ENCODE measurements at places on chromosomes 6 and 20.

DNA sequence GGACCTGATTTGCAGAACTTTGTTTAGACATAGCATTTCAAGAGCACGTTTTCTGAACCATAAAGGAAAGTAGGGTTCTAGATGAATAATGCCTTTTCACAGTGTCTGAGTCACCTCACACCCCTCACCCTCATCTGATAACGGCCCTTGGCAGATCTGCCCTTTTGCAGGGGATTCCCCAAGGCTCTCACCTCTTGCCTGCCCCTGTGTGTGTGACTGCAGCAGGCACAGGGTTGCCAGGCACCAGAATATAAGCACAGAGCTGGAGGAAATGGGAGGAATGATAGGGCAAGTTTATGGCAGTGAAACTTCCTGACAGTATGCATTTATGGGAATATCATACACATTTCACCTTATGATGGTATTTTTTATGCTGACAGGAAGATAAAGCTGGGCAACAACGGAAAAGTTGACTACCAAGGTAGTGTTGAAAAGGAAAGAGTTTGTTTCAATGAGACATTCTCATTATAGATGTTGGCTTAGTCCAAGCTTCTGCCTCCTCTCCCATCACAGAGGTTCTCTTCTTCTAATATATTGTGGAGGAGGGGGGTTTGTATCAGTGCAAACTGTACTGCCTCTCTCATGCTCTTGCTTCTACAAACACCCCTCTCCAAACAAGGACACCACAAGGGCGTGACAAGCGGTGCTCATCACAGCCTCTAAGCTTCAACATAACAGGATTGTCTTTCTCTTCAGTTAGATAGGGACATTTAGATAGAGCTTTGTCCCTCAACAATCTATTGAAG is 101.5 kb upstream of the BACH2 start:
- DNase-seq = no peak

DNA sequence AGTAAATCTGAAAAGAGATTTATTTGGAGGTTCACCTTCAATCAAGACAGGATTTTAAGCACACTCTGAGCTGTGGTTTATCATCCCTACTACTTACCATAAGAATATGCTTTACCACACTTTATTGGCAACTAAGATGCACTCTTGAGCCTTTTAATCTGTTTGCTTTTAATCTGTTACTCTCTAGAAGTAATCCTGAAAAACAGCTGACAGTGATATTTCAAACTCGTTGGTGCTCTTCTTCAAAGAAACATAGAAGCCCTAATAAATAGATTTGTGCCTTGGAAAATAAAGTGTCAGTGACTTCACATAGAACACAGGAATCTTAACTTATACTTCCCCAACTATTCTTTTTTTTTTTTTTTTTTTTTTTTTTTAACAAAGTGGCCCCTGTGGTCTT is 102.9 kb downstream of the HIVEP1 start:
- DNase-seq = no peak

GRCh38 chr6:5855787-5856470 is 150.8 kb downstream of the NRN1 start:
- no peak for DNase-seq

- no peak for DNase-seq
These were observed 10.1 kb downstream of the ANGPT4 start for GRCh38 chr20:906001-906520.

DNA sequence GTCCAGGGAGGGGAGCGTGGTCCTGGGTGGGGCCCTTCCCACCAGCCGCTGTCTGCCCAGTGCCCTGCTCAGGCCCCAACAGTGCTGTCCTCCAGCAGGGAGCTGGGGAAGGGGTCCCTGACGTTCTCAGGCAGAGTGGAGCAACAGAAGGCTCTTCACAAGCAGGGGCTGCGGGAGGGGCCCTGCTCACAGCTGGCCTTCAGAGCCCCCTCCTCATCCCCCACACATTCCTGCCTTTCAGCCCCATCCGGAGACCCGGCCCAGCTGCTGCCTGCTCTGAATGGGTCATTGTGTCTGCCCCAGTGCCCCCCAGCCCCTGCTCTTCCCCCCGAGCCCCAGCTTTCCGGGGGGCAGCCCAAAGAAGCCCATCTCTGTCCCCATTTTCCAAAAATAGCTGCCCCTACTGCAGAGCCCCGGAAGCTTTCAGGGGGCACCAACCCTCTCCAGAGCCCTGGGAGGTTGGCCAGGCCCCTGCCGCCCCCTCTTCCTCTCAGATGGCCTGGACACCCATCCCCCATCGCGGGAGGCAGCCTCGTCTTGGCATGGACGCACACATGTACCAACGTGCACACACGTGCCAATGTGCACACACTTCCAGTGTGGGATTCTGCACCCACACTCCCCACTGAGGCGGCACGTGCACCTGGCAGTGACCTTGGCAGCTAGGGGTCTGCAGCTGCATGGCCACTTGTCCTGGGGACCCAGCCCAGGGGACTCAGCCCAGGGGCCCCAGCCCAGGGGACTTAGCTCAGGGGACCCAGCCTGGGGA is 3.7 kb downstream of the COL20A1 start:
- no peak for DNase-seq

DNA sequence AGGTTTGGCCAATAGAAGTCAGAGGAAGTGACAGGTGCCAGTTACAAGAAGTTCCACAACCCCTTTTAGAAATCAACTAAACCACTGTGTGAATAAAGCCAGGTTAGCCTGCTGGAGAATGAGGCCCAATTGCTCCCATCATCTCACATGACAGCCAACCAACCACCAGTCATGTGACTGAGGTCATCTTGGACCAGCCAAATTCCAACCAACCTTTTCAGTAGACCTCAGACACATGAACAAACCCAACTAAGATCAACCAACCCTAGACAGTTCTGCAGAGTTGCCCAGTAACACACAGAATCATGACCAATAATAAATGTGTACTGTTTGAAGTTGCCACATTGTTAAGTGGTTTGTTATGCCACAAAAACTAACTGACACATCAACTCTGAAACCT is 44.6 kb upstream of the GGTLC1 start:
- DNase-seq = no peak

DNA sequence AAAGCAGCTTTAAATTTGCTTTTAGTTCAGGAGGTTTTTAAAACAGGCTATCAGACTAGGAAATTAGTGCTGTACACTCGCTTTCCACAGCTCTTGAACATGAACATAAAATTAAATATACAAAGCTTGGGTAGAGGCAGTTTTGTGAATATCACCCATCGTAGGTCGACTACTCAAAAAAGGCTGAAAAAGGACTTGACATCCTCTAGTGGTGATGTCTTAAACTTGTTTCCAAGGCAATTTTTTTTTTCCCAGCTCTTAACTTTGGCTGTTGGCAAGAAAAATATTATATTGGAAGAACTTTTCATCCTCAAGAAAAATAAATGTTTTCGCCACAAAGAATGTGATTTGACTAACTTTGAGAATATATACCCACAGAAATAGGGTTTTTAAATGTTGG is 2.9 kb downstream of the MAP7 start:
- DNase-seq = no peak

- no peak for DNase-seq
These were observed 55.1 kb upstream of the B3GAT2 start for GRCh38 chr6:71011871-71012371.

DNA sequence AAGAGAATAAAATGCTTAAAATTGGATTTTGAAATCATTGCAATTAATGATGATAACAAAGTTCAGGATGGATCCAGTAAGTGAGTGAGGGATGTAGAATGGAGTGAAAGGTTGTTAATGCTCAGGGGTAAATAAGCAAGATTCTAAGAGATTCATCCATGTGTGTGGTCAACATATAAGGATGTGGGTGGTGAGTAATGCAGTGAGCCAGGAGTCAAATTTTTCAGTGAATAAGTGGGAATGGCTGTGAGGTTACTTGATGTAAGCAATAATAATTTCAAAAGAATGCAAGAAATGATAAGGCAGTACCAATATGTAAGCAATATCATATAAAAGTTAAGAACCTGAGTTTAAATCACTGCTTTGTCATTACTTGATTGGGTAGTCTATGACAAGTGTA is 207.5 kb upstream of the ADGRB3 start:
- no peak for DNase-seq

- peak; percentile 82 for DNase-seq
These were observed 39.8 kb downstream of the SRSF3 start for GRCh38 chr6:36633915-36634314.

DNA sequence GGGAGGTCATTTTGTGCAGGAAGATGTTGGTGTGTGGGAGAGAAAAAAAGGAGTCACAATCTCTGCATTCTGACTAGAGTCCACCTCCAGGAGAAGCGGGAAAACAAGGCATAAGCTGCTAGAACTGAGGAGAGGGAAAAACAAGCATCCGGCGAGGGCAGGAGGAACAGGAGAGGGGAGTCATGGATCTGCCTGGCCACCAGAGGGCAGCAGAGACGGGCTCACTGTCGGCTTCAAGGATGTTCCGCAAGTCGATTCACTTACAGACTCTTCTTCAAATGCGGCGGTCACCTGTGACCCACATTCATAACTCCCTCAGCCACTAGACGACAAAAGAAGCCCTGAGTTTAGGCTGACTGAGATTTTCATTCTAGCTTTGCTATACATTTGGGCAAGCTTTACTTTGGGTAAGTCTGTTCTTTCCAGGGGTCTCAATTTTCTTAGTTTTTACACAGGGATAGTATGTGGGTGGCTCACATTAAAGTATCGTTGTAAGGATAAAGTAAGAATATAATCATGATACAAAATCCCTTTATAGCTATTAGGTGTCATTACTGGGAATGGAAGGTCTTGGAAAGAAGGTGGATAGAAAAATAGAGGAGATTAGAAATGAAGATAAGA is 6.6 kb upstream of the BTNL2 start:
- peak; percentile 86 for DNase-seq

DNA sequence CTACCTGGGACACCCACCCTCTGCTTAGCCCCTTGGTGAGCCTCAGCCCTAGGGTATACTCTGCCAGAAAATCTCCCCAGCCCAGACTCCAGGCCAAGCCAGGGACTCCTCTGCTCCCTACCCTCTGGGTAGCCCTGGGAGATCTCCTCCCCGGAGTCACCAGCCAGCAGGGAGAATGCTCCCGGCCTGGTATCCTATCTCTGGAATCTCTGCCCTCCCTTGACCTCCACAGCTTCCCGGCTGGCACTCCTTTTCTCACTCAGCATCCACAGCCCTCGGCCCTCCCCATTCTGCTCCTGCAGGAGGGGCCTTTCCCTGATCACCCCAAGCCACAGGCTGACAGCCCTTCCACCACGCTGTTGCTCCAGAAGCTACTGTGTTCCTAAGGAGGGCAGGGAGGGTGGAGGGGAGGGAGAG is 22.6 kb downstream of the NOL4L start:
- DNase-seq = no peak

GRCh38 chr6:17107863-17108262 is 6.0 kb downstream of the STMND1 start:
- no peak for DNase-seq

DNA sequence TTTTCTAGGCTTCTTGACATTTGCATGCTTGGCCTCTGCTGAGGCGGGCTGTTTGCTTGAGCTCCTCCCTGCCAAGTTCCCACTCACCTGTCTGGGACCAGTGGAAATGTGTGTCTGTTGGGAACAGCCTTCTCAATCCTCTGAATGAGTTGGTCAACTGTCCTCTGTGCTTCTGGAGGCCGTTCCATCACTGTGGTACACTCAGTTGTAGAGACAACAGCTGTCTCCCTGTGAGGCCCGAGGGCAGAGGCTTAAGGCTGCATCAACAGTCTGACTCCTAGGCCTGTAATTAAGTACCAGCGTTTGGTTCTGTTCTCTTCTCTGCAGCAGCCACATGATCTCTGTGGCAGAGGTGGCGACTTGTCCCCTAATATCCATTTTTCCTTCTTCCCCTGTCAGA is 110.9 kb downstream of the CDC5L start:
- DNase-seq = no peak

DNA sequence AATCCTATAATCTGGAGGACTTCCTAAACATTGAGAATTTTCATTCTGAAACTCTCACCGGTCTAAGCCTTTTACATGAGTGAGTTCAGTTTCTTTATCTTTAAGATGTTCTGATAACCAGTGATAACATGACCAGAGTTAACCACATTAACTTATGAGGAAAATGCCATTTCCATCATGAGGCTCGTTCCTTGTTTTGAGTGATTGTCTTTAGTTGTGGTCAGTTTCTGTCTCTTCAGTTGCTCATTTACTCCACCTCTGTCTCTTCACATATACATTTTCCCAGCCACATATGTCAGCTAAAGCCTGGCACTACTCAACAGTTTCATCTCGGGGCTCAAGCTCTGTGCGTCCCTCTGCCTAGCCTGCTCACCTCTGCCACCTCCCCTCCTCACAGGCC is 70.4 kb downstream of the JAG1 start:
- DNase-seq = no peak

GRCh38 chr20:17948442-17948841 is 20.2 kb downstream of the SNX5 start:
- DNase-seq = no peak

DNA sequence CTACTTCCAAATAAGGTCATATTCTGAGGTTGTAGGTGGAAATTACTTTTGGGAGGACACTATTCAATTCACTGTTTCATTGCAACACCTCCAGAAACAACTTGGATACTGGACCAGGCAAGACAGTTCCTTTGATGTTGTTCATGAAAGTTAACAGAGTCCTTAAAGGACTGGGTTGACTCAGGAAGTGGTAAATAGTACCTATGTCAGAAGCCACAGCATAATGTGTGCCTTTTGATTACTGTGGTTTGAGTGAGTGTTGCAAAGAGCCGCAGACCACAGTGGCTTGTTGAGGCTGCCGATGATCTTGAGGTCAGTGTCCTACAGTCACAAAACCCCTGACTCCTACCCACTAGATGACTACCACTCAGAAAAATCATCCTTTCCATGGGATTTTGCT is 10.9 kb downstream of the IL20RA start:
- DNase-seq = peak; percentile 47

GRCh38 chr6:159809149-159809548 is 9.1 kb downstream of the PNLDC1 start:
- DNase-seq = no peak
